ENCODE measurements at places on chromosomes 7 and 10.

- no peak for DNase-seq
Observed at GRCh38 chr7:94605031-94605430, 50.9 kb downstream of the SGCE start.

DNA sequence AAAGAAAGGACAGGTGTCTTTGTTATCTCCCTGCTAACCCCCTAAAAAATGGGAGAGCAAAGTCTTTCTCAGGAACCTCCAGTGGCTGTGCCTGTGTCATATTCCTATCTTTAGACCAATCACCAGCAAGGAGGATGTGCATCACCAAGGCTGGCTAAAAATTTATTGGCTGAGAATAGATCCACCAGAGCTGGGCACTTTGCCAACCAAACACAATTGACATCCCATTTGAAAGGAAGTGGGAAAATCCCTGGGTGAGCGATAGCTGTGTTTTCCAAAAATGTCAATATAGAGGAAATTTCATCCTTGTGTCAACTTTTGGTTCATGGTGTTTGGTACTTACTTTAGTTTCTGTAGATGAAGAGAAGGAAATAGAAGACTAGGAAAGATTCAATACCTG, 13.1 kb upstream of the GPR141 start:
- no peak for DNase-seq

GRCh38 chr10:128713471-128713870, 587.2 kb upstream of the MKI67 start:
- no peak for DNase-seq

- no peak for DNase-seq
Observed at GRCh38 chr10:102460836-102461186, 9.5 kb upstream of the C10orf95 start.

- DNase-seq: no peak
Observed at GRCh38 chr7:111029141-111029572, 61.8 kb upstream of the LRRN3 start.

Data from bone marrow (tissue), 2 donors.